AG10803 (cell line): ENCODE measurements at places on chromosomes 3 and 15.

DNA sequence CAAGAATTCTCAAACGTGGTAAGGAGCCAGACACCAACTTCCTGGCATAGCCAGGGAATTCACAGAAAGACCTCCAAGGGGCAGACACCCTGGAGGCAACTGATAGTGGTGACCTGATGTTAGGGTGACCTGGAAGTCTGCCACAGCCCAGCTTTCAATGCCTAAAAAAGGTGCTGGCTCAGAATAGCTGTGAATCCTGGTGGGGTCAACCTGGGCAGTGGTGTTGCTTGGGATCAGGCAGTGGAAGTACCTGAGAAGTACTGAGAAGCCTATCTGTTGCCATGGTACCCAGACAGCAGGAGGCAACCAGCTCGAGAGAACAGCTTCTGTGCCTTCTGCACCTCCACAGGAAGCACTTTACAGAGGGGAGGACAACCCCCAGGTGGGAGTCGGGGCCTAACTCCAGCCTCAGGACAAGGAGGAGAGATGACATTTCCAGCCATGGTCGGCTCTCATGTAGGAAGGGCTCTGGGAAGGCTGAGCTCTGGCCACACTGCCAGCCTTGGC is 55.4 kb upstream of the LARS2 start:
- DNase-seq = no peak

DNA sequence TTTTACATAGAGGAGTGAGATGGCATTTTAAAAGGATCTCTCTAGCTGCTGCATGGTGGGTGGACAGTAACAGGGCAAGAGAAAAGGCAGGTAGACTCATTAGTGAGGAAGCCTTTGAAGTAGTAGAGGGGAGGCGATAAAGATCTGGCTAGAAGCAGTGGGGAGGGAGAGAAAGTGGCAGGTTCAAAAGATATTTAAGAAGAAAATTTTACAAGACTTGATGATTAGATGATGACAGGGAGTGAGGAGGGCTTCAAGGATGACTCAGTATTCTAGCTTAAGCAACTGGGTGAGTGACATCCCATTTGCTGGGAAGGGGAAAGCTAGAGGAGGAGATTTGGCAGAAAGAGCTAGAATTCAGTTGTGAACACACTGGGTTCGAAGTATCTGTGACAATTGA is 3.8 kb upstream of the BRPF1 start:
- DNase-seq = no peak

GRCh38 chr3:17183951-17184550 is 299.3 kb downstream of the PLCL2 start:
- DNase-seq = peak; percentile 45

DNA sequence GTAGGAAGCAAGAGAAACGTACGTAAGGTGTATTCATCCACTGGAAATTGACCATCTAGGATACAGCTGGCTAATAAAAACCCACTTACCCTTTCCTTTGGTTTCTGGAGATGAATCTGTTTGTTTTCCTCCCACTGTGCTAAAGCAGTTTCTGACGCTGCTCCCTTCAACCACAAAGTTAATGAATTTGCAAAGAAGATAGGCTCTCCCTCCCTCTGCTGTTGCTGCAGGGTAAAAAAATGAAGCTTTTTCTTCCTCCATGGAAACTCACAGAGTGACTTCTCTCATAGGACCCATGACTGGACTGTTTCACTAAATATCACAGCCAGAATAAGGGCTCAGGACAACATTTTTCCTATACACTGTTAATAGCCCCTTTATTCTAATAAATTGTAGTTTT is 172.1 kb upstream of the LRRN1 start:
- no peak for DNase-seq

- no peak for DNase-seq
These were observed 1.1 kb upstream of the INTS14 start for GRCh38 chr15:65611888-65612615.

DNA sequence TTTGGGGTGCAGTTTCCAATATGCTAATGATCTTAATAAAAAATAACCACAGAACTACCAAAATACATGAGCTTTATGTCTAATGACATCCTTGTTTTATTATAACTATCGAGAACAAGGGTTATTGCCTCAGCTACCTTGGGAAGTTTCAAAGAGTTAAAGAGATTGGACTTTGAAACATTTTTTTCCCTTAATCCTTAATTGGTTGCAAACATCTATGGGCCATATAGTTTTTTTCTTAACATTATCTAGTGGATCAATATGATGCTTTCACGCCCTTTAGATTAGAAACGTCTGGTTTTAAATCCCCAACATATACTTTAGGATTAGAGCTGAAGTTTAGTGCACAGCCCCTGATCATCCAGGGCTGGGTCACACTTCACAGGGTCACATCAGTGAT is 219.2 kb upstream of the SGO1 start:
- no peak for DNase-seq

GRCh38 chr3:10204921-10205320 is 40.2 kb downstream of the IRAK2 start:
- no peak for DNase-seq

- no peak for DNase-seq
These were observed 7.0 kb downstream of the CMTM6 start for GRCh38 chr3:32495609-32496008.

DNA sequence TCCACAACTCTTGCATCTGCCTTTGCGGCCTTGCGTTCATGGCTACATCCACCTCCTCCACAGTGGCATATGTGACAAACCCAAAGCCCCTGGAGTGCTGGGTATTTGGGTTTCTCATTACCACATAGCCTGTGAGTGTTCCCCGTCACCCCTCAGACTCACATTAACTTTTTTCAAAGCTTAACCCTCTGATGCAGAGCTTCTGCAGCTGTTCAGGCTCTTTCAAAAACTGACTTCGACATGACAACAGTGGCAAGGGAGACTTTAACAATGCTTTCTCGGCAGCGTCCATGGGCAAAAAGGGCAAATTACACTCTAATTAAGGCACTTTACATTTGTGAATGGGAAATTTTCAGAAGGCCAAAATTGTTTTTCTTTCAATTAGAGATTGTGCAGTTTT is 343.2 kb downstream of the UNC13C start:
- no peak for DNase-seq

DNA sequence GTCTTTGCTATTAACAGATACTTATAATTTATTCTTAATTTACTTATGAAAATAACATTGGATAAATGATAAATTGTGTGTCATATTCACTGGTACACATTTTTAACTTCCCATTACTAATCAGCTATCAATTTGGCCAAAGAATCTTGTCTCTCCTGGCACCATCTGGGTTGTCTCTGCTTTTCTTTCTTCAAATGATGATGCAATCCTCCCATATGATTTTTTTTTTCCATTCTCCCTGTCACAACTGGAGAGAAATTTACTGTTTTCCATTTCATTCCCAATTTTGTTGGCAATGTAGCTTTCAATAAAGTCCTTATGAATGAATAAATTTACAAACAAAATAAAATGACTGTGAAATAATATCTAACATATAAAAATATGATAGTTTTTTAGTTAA is 743.7 kb upstream of the EPHA6 start:
- DNase-seq = no peak

DNA sequence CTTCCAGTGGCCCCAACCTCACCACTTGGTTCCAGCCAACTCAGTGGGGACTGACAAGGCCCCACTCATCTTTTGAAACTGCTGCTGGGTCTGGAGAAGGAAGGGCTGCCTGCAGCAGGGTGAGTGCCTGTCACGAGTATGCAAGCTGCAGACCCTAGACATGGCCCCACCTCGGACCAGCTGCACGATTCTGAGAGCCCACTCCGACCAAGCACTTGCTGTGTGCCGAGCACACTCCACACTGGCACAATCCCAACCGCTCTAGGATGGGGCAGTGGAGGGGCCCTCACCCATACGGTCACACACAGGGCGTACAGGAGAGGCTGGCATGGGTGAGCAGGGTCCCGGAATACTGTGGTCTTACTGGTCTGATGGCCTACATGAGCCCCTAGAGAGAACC is 8.0 kb upstream of the PLXND1 start:
- no peak for DNase-seq

DNA sequence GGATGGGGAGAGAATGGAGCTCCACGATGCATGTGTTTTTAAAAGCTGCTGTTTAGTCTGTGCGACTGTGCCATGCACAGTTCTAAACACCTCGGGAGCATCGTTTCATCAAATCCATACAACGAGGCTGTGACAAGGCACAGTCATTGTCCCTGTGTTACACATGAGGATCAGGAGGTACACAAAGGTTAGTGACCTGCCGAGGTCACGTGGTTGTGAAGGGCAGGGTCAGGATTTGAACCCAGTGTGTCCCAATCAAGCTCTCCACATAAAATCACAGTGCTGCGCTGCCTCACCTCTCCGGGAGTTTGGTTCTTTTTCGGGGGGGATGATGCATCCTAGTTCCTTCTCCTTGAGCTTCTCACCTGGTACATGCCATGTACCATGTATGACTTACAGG is 18.7 kb upstream of the KIF23 start:
- no peak for DNase-seq

DNA sequence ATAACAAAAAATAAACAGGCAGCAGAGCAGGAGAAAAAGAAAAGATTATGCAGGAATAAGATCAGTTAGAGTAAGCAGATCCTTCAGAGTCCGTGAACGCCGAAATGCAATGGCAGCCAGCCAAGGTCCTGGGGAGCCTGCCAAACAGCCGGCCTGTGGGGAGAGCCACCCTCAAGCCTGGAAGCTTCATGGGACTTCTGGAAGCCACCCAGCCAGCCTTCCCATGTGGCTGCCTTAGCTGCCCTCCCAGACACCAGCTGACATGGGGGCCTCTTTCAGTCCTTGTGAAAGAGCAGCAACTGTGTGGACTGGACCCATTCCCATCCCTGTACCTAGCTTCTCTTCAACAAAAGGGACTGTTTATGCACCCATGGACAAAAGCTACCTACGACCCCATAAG is 64.9 kb upstream of the RAD18 start:
- peak; percentile 73 for DNase-seq

DNA sequence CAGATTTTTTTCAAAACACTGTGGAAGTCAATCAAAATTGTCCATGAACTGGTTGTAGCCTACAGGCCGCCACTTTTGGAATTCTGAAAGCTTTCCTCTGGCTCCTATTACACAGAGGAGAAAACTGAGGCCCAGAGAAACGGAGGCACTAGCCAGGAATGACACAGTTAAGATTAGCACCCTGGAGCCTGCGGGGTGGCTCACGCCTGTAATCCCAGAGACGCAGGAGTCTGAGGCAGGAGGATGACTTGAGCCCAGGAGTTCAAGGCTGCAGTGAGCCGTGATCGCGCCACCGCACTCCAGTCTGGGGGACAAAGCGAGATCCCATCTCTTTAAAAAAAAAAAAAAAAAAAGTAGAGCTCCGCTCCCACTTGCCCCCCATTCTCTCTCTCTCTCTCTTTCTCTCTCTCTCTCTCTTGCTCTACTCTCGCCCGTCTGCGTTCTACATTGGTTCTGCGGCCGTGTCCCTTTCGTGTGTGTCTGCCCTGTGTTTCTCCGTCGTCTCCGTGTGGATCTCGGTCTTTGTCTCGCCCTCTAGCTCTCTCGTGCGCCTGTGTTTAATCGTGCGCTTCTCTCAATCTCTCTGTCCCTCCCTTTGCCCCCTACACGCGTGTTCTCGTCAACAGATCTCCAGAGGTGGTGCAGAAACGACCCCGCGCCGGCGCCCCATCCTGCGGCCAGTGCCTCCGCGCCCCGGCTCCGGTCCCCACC is 512 bp upstream of the TRH start:
- DNase-seq = no peak

GRCh38 chr15:74961616-74962015 is 5.0 kb upstream of the RPP25 start:
- DNase-seq = no peak

GRCh38 chr3:140762746-140763145 is 84.9 kb downstream of the TRIM42 start:
- no peak for DNase-seq

GRCh38 chr3:47473391-47473790 is 2.4 kb downstream of the SCAP start:
- DNase-seq = no peak

DNA sequence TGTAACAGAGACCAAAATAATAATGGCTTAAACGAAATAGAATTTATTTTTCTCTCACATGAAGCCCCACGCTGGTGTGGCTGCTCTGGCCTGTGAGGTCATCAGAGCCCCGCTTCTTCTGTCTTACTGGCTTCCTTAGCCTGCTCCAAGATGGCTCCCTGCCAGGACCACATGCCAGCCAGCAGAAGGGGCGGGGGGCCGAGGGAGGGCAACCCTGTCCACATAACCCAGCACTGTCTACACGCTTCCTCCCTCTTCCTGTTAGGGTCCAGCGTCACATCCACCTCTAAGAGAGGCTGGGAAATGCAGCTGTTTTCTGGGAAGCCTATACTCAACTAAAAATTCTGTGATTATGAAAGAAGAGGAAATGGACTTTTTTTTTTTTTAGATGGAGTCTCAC is 107.9 kb upstream of the DLG1 start:
- DNase-seq = peak; percentile 24

- no peak for DNase-seq
These were observed 185.3 kb downstream of the CFAP20DC start for GRCh38 chr3:58864480-58864879.

- DNase-seq = no peak
These were observed 726 bp upstream of the PROK2 start for GRCh38 chr3:71785532-71786216.

DNA sequence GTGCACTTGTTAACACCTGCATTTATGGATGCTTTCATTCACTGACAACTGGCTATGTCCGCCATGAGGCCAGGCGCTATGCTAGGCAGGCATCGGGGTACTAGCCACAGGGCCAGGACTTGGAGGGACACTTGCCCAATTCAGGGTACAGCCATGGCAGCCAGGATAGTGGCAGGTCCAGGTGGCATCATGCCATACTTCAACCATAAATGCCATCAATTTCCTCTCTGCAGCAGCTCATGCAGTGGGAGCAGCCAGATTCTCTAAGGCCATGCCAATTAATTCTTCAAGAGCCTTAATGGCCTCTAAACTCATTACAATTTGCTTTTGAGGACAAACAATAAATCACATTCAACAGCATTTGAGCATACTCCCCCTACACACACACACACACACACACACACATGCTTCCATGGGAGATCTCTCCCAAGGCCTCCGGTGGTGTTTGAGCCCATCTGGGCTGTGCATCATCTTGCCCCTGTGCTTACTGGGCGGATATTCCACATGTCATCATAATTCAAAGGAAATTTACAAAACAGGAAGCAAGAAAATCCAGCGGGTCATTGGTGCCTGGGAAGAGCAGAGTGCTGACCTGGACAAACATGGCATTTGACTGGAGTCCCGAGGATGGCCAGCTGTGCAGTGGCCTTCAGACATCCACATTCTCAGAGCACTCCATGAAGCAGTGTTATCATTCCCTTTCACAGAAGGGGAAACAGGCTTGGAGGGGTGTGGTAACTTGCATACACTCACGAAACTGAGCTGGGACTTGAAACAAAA is 109.1 kb downstream of the IQSEC1 start:
- peak; percentile 65 for DNase-seq

GRCh38 chr3:174581558-174581957 is 277.6 kb upstream of the NAALADL2 start:
- no peak for DNase-seq

DNA sequence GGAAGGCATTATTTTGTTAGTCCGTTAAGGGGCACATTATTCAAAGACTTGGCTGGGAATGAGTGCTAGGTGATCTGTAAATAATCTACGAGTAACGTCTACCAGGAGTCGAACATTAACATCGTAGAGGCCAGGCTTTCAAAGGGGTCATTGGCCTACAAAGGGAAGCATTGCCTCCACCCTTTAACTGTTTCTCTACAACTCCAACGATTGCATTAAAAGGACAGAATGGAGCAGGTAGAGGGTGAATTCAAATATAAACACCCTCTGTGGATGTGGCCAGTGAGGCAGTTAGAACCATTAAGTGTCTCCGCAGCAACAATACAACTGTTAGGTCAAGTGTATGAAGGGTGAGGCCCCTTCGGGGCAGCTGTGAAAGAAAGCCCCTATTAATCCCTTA is 126.0 kb upstream of the LMOD3 start:
- DNase-seq = no peak

- DNase-seq = peak; percentile 64
These were observed 656 bp downstream of the SLMAP start for GRCh38 chr3:57756528-57757401.
